ENCODE measurements at places on chromosomes 5 and 9.

GRCh38 chr9:94042516-94043360, 41.5 kb upstream of the PTPDC1 start:
- no peak for DNase-seq

DNA sequence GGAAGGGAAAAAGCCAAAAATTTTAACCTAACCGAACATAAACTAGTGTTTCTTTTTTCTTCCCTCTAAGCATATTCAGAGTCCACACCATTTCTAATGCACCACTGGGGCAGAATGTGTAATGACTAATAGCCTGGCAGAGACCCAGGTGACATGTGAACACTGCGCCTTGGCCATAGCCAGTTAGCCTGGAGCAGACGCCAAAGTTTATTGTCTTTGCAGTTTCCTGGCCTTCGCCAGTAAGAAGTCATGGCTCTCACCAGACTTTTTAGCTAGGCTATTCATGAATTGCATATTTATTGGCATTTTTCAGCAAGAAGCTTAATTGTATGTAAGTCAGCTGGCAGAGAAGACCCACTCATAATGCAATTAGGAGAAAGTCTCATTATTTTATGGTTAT, 182.8 kb upstream of the SLC27A6 start:
- no peak for DNase-seq

- no peak for DNase-seq
Measured at GRCh38 chr9:95463148-95464060, 53.4 kb downstream of the PTCH1 start.

- no peak for DNase-seq
Measured at GRCh38 chr9:95648225-95648624, 131.5 kb upstream of the PTCH1 start.
